ENCODE measurements at places on chromosomes 2 and 18.

GRCh38 chr2:32756074-32756727, 128.4 kb downstream of the TTC27 start:
- DNase-seq, result no peak

DNA sequence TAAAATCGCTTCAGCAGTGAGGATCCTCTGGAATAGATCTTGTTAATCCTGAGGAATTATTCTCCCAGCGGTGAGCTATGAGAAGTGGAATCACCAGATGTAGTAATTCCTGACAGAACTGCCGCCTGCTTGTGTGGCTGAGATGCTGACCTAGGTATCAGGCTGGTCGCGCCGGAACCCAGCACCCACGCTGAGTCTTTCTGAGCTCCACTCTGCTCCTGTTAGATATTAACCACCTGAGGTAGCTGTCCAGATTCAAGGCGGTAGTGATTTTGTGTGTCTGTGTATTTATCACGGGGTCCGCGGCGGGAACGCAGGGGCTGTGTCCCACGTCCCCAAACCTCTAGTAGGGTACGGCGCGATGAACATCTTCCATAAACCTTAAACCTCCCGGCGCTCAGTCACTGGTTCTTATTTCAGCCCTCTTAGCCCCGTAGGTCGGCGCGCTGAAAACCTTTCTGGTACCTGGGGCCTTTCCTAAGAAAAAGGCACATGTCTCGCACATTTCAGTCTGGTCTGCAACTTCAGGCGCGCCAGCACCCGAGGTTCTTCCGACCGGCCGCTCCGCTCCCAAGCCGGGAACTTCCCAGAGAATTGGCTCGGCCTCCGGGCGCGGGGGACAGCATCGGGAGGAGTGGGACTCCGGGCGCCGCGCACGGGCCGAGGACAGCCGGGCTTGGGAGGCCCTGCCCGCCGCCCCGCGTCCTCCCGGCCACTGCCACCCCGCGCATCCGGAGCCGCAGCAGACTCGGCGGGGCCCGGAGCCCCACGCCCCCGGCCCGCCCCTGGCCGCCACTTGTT, 542 bp upstream of the CNNM3 start:
- no peak for DNase-seq

DNA sequence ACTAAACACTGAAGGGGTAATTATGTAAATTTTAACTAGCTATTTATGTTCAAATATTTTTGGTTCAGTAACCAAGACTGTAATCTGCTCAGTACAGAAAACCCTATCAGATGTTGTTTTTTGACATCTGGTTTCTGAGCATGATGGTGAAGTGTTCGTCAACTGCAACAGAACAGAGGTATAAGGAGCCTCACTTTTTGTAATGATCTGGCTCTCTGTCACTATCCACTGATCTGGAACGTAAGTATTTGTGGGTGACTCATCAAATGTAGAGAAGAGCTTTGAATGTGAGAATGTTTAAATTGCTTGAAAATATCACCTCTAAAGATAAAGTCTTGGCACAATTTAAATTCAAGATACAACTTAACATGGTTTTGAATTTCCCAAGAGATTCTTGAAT, 213.6 kb upstream of the FAM98A start:
- DNase-seq, result no peak

GRCh38 chr2:229914171-229914570, 7.6 kb downstream of the TRIP12 start:
- no peak for DNase-seq

DNA sequence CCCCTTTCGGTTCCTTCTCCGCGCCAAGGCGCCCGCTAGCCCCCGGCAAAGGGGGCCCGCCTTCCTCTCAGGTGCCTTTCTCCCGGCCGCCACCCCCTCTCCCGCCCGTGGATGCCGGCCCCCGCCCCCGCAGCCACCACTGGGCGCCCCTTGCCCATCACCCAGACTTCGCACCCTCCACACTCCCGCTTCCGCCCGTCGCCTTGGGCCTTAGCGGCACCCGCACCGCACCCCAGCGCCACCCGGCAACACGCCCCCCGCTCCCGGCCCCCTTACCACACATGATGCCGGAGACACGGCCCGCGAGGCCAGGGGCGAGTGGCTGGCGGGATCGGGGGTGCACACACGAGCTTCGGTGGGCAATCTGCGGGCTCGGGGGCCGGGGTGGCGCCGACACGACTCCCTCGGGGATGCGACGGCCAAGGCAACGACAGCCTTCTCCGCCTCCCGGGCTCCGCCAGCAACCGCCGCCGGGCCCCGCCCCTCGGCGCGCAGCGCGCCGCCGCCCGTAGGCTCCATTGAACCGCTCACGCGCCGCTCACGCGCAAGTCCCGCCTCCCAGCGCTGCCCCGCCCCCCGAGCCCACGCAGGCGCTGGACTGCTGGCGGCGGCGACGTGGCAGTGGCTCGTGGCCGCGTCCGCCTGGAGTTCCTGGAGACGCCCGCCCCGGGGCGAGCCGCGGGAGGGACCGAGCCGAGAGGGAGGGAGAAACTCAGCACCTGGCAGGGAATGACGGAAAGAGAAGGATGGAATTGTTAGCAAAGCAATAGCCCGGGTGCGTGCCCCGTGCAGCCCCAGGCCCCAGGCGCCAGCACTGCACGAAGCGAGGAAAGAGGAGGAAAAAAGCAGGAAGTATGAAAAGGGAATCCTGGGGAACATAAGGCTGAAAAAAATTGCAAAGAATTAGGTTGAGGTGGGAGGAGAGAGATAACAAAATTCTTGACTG, at the start of gene GFPT1:
Gene GFPT1 (minus strand): TSS at position 439 of the 946 bp plus-strand sequence. CDS start 156 bp downstream, at position 283.
- DNase-seq, result peak; percentile 78

GRCh38 chr2:188410504-188411235, 119.0 kb downstream of the GULP1 start:
- no peak for DNase-seq

- DNase-seq, result no peak
Observed at GRCh38 chr2:105309147-105309545, 20.4 kb downstream of the TGFBRAP1 start.

- DNase-seq, result peak; percentile 49
Observed at GRCh38 chr2:85215448-85216401, 82.5 kb downstream of the TCF7L1 start.

- no peak for DNase-seq
Observed at GRCh38 chr18:63824220-63824525, 49.0 kb downstream of the SERPINB7 start.

- DNase-seq, result no peak
Observed at GRCh38 chr2:11867926-11868325, 121.5 kb downstream of the LPIN1 start.

DNA sequence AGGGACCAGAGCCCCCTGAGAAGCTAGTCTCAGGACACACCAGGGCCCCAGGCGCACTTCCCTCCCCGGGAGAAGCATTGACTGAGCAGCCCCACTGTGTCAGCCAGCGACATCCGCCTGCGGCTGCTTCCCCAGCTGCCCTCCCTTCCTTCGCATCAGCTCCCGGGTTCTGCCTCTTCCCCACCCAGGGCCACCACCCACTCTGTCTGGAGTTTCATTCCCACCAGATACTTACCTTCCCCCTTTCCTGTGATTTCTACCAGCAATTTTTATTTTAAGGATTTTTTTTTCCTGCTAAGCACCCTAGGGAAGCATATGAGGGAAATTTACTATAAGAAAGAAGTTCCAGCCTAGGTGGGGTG, 99.2 kb downstream of the SMAD7 start:
- no peak for DNase-seq

DNA sequence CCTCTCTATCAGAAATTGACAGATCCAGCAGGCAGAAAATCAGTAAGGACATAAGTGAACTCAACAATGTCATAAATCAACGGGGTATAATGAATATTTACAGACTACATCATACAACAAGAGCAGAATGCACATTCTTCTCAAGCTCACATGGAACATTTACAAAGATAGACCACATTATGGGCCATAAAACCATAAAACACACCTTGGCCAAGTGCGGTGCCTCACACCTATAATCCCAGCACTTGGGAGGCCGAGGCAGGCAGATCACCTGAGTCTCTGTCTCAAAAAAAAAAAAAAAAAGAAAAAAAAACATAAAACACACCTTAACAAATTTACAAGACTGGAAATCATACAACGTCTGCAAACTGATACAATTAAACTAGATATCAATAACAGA, 36.7 kb downstream of the FBXO15 start:
- DNase-seq, result no peak

- no peak for DNase-seq
Observed at GRCh38 chr2:104844807-104845551, 8.9 kb upstream of the POU3F3 start.

- DNase-seq, result no peak
Observed at GRCh38 chr2:113910110-113910717, 20.3 kb downstream of the ACTR3 start.

GRCh38 chr18:4603955-4604354, 148.8 kb upstream of the DLGAP1 start:
- no peak for DNase-seq

- no peak for DNase-seq
Observed at GRCh38 chr2:121071034-121071504, 213.9 kb downstream of the TFCP2L1 start.

DNA sequence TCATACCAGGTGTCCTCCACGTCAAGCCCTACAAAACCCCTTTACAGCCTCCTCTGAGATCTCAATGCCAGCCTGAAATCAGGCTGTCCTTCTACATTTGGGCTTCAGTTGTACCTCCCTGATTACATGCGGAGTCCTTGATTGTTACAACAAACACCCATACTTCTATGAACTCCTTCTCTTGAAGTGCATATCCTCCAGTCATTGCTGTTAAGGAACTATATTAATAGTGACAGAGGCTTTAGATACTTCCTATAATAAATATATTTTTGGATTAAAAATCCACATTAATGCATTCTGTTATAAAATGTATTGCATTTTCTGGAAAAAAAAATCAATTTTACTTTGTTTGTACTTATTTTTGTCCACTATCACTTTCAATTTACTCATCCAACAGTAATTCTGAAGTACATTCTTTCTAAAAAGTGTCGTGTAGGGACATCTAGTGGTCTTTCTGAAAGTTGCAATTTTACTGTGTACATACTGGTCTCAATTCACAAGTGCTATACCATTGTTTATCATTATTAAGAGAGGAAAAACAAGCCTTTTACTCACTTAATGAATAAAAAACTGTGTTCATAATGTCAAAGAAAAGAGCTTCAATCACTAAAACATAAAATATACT, 316.4 kb downstream of the DSEL start:
- DNase-seq, result peak; percentile 38

GRCh38 chr2:17638196-17638743, 97.8 kb downstream of the VSNL1 start:
- DNase-seq, result no peak

- no peak for DNase-seq
Observed at GRCh38 chr2:118363604-118364003, 275.3 kb downstream of the INSIG2 start.

DNA sequence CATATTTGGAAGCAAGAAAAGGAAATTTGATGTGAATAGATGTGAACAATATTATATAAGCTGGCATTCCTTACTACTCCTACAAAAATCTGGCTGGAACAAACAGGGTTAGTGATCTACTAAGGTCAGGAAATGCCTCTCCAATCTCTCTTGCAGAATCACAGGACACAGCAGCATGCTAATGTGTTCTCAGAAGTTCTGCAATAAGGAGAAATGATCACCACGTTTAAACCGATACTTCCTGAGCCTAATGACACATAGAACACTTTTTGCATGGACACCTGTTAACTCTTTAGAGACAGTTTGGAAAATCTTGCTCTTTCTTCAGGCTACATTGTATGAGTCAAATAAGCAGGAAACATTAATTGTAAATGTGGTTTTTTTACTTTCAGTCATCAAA, 89.6 kb upstream of the MAP3K20 start:
- no peak for DNase-seq

DNA sequence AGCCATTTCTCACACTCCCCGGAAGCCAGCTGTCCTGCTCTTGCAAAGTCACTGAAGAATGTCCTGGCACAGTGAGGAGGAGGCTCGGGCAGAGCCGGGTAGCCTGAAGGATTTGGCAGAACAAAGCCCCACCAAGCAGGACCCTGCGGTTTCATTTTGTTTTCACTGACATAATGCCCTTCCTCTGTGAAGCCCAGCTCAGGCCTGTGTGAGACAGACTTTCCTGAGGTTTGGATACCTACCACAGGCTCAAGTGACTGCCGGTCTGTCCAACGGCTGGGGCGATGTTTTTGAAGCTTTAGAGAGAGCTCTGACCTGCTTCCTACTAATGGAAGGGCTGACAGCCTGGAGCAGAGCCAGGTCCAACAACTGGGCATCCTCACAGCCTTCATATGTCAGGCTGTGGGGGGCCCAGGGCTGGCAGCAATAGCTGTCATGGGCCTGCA, 99.8 kb upstream of the FZD7 start:
- DNase-seq, result no peak

- DNase-seq, result no peak
Observed at GRCh38 chr18:12246849-12247808, 7.0 kb upstream of the CIDEA start.

GRCh38 chr2:136111711-136112110, 6.2 kb downstream of the CXCR4 start:
- DNase-seq, result no peak

DNA sequence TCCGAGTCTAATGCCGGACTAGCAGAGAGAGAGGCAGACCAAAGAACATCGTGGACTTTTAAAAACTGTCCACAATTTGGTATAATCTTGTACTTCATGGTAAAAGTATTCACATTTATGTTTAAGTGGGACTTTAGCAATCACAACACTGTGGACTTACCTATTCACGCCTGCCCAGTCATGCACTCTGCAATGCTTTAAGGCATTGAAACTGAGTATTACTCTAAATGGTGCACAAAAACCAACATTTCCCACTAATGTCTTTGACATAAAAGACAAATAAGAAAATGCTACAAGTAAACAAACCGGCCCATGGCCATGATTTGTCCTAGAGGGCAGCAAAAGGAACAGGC, 91.3 kb downstream of the ACVR1 start:
- DNase-seq, result no peak

DNA sequence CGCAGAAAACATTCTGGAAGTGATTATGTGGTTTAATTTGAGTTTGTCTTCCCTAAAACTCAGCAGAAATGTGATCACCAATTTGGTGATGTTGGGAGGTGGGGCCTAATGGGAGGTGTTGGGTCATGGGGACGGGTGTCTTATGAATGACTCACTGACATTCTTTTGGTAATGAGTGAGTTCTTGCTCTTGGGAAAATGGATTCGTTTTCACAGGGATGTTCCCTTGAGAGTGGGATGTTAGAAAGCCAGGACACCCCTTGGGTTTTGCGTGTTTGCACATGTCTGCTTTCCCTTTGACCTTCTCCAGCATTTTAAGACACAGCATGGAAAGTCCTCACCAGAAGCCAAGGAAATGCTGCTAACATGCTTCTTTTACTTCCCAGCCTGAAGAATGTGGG, 321.5 kb upstream of the NT5C1B start:
- DNase-seq, result no peak
